Liver (tissue), 10 donors: ENCODE measurements at places on chromosomes 6 and 20. TPM values are rescaled to one million over a fixed set of nuclear protein-coding genes. Genes with fewer than 3 reads are reported as not detected.
A peak's percentile ranks its signal among the peaks of the same experiment; 100 is the strongest.

KIZ gene
- total RNA-seq = 4.7 TPM

GRCh38 chr6:108677357-108677756 is 116.6 kb downstream of the FOXO3 start:
- no peaks in the 10 kb centered on the region for H3K27me3 ChIP-seq
- no peak for DNase-seq
- peak overlapping the region; percentile 21 for H3K27ac ChIP-seq
- H3K4me3 ChIP-seq = no peak overlapping the region
- H3K4me1 ChIP-seq = peaks cover 24% of the 10 kb centered on the region

- no peak overlapping the region for H3K27ac ChIP-seq
- H3K27me3 ChIP-seq = no peaks in the 10 kb centered on the region
- no peak overlapping the region for H3K4me3 ChIP-seq
- no peak for DNase-seq
Observed at GRCh38 chr6:153595903-153596302, 443.1 kb upstream of the OPRM1 start.

DNA sequence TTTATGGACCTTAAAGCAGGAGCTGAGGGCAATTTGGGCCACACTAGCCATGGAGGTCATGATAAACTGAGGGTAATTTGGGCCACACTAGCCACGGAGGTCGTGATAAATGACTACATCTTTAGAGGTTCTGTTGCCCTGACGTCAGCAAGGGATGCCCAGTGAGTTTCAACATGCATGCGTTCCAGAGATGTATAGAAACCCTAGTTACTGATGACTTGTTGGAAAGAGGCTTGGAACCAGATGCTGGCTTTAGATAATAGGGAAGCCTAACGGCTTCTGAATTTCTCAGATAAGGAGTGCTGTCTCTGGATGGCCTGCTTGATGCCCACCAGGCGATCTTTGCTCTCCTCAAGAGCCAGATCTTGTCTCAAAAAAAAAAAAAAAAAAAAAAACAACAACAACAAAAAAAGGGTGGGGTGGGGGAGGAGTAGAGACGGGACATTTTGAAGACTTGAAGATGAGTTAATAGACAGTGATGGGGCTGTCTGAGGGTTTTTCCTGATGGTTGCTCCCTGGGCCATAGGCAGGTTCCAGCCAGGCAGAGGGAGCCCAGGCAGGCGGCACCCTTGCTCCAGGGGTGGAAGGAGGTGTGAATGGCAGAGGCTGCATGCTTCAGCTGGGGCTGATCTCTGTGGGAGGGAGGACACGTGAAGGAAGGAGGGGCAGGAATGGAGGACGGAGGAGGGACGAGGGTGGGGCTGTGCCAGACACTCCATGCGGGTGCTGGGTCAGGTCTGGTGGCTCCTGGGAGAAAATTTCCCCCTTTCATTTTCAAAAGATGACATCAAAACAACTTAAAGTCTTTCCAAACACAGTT is 27.0 kb upstream of the FRMD1 start:
- no peak overlapping the region for H3K27ac ChIP-seq
- H3K36me3 ChIP-seq = no peaks in the 10 kb centered on the region
- no peaks in the 10 kb centered on the region for H3K4me1 ChIP-seq

DNA sequence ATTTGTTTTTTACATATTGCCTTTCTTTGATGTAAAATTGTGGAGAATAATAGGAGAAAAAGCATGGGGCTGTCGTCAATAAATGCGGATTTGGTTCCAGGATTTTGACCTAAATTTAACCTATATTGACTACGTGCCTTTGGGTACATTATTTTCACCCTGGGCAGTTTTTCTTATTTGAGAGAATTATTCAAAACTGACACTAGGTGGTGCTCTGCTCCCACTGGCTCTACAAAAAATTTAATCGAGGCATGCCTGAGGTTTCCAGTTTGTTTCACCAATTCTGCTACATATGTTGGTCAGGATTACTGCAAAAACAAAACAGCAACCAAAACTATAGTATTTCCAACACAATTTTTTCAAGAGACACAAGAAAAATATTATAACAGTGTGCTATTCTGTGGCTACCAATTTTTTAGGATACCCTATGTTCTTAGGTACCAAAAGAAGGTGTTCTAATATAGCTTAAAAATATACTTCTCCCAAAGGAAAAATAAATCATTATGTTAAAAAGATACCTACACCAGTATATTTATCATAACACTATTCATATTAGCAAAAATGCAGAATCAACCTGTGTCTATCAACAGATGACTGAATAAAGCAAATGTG is 48.6 kb upstream of the FABP7 start:
- no peak overlapping the region for H3K4me3 ChIP-seq
- DNase-seq = no peak
- no peaks in the 10 kb centered on the region for H3K27me3 ChIP-seq
- H3K4me1 ChIP-seq = no peaks in the 10 kb centered on the region
- H3K27ac ChIP-seq = no peak overlapping the region
- no peaks in the 10 kb centered on the region for H3K36me3 ChIP-seq
